ENCODE measurements at places on chromosomes 13 and 19.

DNA sequence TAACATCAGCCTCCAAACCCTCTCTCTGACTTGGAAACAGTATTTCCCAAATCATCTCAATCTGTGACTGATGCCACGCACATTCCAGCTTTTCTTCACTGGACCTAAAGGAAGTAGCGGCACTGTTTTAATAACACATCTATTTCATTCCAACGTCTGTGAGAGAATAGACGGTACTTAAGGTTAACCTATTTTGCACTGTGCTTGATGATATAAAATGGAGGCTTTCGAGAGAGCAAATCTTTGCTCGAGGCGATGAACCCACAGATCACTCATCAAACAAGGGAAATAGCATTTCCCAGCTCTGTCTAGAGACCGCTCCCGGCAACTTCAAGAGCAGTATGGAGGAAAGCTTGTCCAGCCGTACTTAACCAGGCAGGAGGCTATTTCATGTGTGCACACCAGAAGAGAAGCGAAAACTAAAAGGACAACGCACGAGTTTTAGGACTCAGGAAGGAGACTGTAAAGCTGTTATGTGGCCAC lies 2.9 kb downstream of the UBL3 start:
- no peak for DNase-seq

DNA sequence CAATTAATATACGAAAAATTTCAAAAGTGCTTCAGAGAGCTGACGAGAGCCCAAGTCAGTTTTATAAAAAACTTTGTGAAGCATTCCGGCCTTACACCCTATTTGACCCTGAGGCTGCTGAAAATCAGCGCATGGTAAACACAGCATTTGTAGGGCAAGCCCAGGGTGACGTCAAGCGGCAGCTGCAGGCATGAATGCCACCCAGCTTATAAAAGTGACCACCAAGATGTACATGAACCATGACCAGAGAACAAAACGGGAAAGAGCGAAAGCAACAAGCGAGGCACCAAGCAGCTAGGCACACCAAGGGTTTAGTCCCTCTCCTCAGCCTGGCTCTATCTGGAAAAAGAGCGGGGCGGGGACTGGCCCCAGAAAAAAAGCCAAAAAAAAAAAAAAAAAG lies 6.0 kb downstream of the SIGLEC11 start:
- no peak for DNase-seq

DNA sequence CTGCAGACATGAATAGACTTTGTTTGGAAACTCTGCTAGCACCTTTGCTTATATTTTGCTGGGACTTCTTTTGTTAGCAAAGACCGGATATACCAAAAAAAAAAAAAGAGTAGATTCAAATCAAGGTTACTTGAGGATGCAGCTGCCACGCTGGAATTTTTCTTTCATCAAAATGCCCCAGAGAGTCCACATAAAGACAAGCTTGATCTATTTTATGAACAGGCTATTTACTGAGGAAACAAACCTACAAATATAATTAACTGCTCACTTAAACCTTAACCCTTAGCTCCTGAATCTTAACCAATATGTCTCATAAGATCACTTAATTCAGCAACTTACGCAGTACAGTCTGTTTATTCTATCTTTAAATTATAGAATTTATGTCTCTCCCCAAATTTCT lies 27.1 kb upstream of the DOCK9 start:
- no peak for DNase-seq

DNA sequence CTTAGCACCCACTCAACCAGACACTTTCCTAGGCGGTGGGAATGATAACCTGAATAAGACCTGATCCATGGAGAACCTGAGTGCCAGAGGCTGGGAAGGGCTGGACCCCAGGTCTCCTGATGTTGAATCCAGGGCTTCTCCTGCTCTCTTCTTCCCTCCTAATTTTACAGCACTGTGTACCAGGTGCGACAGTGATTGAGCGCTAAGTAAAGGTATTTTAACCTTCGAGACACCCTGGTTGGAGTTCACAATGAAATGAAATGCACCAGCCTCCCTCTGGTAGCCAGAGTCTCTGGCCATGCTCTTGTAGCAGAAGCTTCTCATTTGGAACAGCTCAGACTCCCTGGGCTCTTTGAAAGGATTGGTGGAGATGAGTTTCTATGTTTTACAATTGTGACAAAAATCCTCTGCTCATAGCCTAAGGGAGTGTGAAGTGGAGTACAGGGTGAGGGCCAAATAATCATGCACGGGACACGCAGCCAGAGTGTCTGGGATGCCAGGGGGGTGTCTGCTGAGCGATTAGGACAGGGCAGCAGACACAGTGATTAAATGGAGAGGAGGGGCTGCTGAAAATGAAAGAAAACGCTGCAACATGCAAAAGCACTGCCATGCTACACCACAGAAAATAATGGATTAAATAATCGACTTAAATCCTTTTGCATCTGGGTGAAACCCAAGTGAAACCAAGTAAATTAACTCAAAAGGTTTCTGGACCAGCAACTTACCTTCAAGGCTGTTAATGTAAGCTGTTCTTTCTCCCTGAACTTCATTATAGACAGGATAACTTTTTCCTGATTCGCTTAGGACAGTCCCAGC lies 83.8 kb downstream of the FAM216B start:
- DNase-seq, result no peak
